Glutamatergic neuron (in vitro differentiated cells): ENCODE measurements at places on chromosomes 7 and 10. TPM values are rescaled to one million over a fixed set of nuclear protein-coding genes. Genes with fewer than 3 reads are reported as not detected.

DNA sequence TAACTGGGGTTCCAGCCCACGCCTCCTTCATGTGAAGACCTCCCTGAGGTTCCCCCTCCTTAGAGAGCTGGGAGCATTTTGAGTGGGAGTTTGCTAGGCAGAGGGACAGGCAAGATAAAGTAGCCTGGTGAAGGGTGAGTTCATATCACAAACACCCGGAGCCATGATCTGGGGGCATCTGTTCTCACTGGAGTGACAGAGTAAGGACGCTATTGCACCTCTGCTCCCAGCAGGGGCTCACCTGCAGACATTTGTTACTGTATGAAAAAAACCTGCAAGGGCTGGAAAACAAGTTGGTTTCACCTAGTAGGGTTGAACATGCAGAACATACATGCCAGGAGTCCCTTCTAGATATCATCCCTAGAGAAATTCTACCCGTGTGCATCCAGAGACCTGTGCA lies 88.4 kb downstream of the CARD11 start:
- no peak overlapping the region for H3K4me3 ChIP-seq
- H3K27ac ChIP-seq: no peak overlapping the region
- no peaks in the 10 kb centered on the region for H3K27me3 ChIP-seq
- DNase-seq: no peak

DNA sequence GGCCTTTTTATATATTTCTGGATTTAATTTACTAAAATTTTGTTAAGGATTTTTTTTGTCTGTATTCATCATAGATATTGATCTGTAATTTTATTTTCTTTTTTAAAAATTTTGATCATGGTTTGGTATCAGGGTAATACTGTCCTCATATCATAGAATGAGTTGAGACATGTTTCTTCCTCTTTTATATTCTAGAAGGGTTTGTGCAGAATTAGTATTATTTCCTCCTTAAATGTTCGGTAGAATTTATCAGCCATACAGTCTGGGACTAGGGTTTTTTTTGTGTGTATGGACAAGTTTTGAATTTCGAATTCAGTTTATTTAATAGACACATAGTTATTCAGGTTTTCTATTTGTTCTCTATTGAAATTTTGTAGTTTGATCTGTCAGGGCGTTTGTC lies 54.0 kb downstream of the SHOC2 start:
- no peak overlapping the region for H3K4me3 ChIP-seq
- H3K4me1 ChIP-seq: no peaks in the 10 kb centered on the region

- H3K27me3 ChIP-seq: peaks cover 8% of the 10 kb centered on the region
- H3K4me3 ChIP-seq: no peak overlapping the region
- DNase-seq: no peak
- H3K27ac ChIP-seq: no peak overlapping the region
- H3K36me3 ChIP-seq: no peaks in the 10 kb centered on the region
Measured at GRCh38 chr10:83218205-83218604, 921.1 kb upstream of the GHITM start.

DNA sequence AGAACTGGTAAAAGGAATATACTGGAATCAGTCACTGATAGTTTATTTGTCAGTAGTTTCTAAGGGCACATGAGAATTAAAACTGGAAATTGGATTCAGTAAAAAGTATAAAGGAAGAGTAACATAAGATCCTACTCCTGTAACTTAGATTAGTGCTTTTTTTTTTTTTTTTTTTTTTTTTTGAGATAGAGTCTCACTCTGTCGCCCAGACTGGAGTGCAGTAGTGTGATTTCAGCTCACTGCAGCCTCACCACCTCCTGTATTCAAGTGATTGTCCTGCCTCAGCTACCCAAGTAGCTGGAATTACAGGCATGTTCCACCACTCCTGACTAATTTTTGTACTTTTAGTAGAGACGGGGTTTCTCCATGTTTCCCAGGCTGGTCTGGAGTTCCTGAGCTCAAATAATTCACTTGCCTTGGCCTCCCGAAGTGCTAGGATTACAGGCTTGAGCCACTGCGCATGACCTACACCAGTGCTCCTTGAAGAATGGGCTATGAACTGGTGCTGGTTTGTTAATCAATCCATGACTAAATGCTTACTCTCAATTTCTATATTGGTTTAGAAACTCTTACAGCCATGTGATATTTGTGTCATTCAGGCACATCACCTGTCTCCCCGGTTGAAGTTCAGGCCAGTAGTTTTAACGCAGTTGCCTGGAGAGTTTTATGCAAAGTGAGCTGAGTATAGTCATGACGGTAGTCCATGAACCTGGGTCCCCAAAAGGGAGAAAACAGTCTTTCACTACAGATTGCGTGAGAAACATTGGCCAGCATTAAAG lies 65.0 kb downstream of the ZEB1 start:
- no peaks in the 10 kb centered on the region for H3K36me3 ChIP-seq
- no peak overlapping the region for H3K4me3 ChIP-seq
- DNase-seq: no peak
- no peaks in the 10 kb centered on the region for H3K27me3 ChIP-seq

Gene PILRA
- 12.5 TPM for total RNA-seq

Gene CALML5
- not detected for total RNA-seq

GRCh38 chr7:106608661-106609060 lies 52.3 kb downstream of the CCDC71L start:
- H3K27me3 ChIP-seq: no peaks in the 10 kb centered on the region
- H3K4me1 ChIP-seq: no peaks in the 10 kb centered on the region
- H3K27ac ChIP-seq: no peak overlapping the region
- no peak for DNase-seq
- peaks cover 4% of the 10 kb centered on the region for H3K36me3 ChIP-seq

- DNase-seq: no peak
- no peak overlapping the region for H3K4me3 ChIP-seq
- H3K4me1 ChIP-seq: no peaks in the 10 kb centered on the region
- H3K27me3 ChIP-seq: no peaks in the 10 kb centered on the region
- no peaks in the 10 kb centered on the region for H3K36me3 ChIP-seq
Measured at GRCh38 chr10:21057989-21058388, 160.9 kb upstream of the NEBL start.

Gene RNF148
- not detected for total RNA-seq

GRCh38 chr10:97154781-97155180 lies 31.0 kb downstream of the SLIT1 start:
- H3K27me3 ChIP-seq: peaks cover 3% of the 10 kb centered on the region
- DNase-seq: no peak
- no peak overlapping the region for H3K4me3 ChIP-seq
- no peak overlapping the region for H3K27ac ChIP-seq
- H3K36me3 ChIP-seq: no peaks in the 10 kb centered on the region
- peaks cover 5% of the 10 kb centered on the region for H3K4me1 ChIP-seq

Gene DRGX
- total RNA-seq: 65.2 TPM

- peaks cover 6% of the 10 kb centered on the region for H3K4me1 ChIP-seq
- H3K27ac ChIP-seq: no peak overlapping the region
- peaks cover 5% of the 10 kb centered on the region for H3K27me3 ChIP-seq
- H3K4me3 ChIP-seq: no peak overlapping the region
- no peak for DNase-seq
Measured at GRCh38 chr10:127556916-127557315, 7.8 kb downstream of the NPS start.

DNA sequence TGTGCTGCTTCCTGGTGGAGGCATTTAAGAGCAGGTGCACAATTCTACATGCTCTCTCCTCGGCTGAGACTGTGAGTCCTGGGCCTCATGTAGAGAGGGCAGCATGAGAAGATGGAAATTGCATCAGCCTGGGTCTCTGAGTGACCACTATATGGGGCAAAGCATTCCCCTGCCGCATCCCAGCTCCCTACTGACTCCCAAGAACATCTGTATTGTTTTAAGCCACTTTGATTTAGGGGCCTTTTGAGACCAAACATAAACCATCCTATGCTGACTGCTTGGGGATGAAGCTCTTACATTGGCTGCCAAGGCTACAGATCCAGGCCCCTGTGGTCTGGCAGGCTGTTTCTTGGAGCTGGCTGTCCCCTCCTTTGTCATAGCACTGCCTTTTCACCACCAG lies 101.3 kb upstream of the TBX20 start:
- no peak overlapping the region for H3K27ac ChIP-seq
- no peaks in the 10 kb centered on the region for H3K27me3 ChIP-seq
- no peak overlapping the region for H3K4me3 ChIP-seq
- no peak for DNase-seq

- H3K27me3 ChIP-seq: no peaks in the 10 kb centered on the region
- H3K36me3 ChIP-seq: no peaks in the 10 kb centered on the region
- no peak overlapping the region for H3K4me3 ChIP-seq
- no peak for DNase-seq
- no peaks in the 10 kb centered on the region for H3K4me1 ChIP-seq
Measured at GRCh38 chr7:157490465-157490912, 153.7 kb downstream of the DNAJB6 start.

DNA sequence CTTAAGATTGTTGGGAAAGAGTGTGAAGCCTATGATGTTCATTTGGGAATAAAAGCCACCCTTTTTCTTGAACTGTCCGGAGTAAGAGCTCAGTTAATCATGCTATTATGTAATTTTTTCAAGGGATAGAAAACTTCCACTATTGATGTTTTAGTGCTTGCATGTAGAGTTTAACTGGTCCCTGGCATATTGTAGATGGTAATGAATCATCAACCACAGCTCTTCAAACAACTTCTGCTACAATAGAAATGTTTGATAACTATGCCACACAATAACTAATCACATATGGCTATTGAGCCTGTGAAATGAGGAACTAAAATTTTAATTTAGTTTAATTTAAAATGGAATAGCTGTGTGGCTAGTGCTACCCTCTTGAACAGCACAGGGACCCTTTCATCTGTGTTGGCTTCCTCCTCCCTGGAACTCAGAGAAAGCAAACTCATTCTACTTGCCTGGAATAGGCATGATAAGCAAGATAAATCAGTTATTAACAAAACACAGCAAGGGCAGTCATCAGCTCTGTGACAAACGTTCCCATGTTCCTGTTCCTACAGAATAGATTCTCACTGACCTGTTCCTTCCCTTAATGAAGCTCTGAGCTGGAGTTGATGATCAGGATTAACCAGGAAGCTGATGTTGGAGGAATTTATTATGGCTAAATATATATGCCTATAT lies 4.9 kb upstream of the SRI start:
- no peak for DNase-seq
- peaks cover 10% of the 10 kb centered on the region for H3K36me3 ChIP-seq
- H3K4me1 ChIP-seq: no peaks in the 10 kb centered on the region
- no peaks in the 10 kb centered on the region for H3K27me3 ChIP-seq
- H3K27ac ChIP-seq: no peak overlapping the region

Gene MSMB
- total RNA-seq: not detected

DNA sequence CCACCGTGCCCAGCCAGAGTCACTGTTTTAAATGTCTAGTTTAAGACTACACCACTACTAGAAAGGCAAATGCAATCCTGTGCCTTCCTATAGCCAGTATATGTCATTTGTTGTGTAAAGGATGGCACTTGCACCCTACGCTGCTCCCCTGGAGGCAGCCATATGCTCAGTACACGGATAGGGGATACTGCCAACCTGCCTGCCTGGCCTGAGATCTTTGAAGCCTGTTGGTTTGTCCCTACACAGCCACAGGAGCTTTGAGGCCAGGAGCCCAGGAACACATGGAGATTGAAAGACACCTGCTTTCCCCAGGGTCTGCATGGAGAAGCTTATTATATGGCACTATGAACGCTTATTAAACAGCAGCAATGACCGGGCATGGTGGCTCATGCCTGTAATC lies 2.3 kb upstream of the SCRN1 start:
- H3K4me3 ChIP-seq: no peak overlapping the region
- H3K4me1 ChIP-seq: peaks cover 5% of the 10 kb centered on the region
- DNase-seq: no peak

- no peak overlapping the region for H3K27ac ChIP-seq
- no peaks in the 10 kb centered on the region for H3K4me1 ChIP-seq
- no peak for DNase-seq
Measured at GRCh38 chr10:131726076-131726880, 174.5 kb upstream of the PPP2R2D start.

- H3K4me1 ChIP-seq: no peaks in the 10 kb centered on the region
- H3K4me3 ChIP-seq: no peak overlapping the region
- no peak overlapping the region for H3K27ac ChIP-seq
- no peak for DNase-seq
- H3K36me3 ChIP-seq: no peaks in the 10 kb centered on the region
Measured at GRCh38 chr7:77360104-77360503, 56.0 kb downstream of the GSAP start.

DNA sequence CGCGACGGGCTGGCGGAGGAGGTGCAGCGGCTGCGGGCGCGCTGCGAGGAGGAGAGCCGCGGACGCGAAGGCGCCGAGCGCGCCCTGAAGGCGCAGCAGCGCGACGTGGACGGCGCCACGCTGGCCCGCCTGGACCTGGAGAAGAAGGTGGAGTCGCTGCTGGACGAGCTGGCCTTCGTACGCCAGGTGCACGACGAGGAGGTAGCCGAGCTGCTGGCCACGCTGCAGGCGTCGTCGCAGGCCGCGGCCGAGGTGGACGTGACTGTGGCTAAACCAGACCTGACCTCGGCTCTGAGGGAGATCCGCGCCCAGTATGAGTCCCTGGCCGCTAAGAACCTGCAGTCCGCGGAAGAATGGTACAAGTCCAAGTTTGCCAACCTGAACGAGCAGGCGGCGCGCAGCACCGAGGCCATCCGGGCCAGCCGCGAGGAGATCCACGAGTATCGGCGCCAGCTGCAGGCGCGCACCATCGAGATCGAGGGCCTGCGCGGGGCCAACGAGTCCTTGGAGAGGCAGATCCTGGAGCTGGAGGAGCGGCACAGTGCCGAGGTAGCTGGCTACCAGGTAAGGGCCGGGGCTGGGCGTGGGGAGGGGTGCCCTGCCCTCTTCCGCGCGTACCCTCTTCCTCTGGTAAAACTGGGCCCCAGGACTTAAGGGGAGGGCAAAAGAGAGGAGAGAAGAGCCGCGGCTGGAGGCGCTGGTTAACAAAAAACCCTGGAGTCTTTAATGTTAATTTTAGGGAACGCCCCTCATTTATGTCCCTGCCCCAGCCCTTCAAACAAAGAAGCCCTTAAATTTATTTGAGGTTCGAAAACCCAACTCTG lies 987 bp downstream of the INA start:
- H3K27me3 ChIP-seq: peaks cover 33% of the 10 kb centered on the region
- DNase-seq: peak; percentile 47
- H3K36me3 ChIP-seq: peaks cover 23% of the 10 kb centered on the region
- peak overlapping the region; percentile 97 for H3K27ac ChIP-seq

Gene ELMO1
- 5.5 TPM for total RNA-seq

- H3K4me1 ChIP-seq: peaks cover 14% of the 10 kb centered on the region
- no peak for DNase-seq
- no peak overlapping the region for H3K4me3 ChIP-seq
- peaks cover 8% of the 10 kb centered on the region for H3K36me3 ChIP-seq
- no peak overlapping the region for H3K27ac ChIP-seq
- H3K27me3 ChIP-seq: peaks cover 11% of the 10 kb centered on the region
Measured at GRCh38 chr10:97740613-97741012, 3.7 kb downstream of the ZFYVE27 start.

Gene MYL7
- 7.6 TPM for total RNA-seq

DNA sequence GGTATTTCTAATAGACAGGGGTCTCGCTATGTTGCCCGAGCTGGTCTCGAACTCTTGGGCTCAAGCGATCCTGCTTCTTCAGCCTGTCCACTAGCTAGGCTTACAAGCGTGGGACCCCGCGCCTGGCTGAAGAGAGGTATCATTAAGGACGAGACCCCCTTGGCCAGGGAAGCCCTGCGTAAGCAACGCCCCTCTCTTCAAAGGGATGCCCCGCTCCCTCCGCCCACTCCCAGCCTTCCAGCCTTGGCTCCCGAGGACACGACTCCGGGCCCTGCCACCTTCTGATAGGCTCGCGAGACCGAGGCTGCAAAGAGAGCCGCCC lies 220 bp upstream of the ZKSCAN5 start:
- peak overlapping the region; percentile 100 for H3K4me3 ChIP-seq
- H3K36me3 ChIP-seq: no peaks in the 10 kb centered on the region
- peak overlapping the region; percentile 99 for H3K27ac ChIP-seq
- DNase-seq: peak; percentile 99
- H3K4me1 ChIP-seq: peaks cover 12% of the 10 kb centered on the region

Gene ACTL6B
- 95.2 TPM for total RNA-seq

Gene CALCR
- total RNA-seq: not detected
